Activated CD8-positive, alpha-beta memory T cell treated with anti-CD3 and anti-CD28 coated beads for 4 hours (primary cell): ENCODE measurements at places on chromosomes 7 and 10.
A peak's percentile ranks its signal among the peaks of the same experiment; 100 is the strongest.

- DNase-seq: no peak
Observed at GRCh38 chr7:71547426-71547825, 415.5 kb downstream of the GALNT17 start.

DNA sequence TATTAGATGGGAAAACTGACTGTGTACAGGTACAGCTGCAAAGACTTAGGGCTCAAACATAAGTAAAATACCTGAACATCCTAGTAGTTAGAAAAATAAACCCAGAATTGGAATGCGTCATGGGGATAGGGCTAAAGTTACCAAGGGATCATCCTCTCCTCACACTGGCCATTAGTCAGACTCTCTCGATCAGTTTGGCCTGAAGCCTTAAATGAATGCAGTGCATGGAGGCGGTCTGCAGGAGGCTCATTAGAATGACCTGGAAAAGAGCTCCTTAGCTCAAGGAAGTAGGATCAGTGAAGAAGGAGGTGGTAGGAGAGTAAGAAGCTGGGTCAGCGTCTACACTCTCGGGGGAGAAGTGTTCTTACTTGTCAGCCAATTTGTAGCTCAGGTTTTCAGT is 35.3 kb downstream of the DENND2A start:
- DNase-seq: no peak

DNA sequence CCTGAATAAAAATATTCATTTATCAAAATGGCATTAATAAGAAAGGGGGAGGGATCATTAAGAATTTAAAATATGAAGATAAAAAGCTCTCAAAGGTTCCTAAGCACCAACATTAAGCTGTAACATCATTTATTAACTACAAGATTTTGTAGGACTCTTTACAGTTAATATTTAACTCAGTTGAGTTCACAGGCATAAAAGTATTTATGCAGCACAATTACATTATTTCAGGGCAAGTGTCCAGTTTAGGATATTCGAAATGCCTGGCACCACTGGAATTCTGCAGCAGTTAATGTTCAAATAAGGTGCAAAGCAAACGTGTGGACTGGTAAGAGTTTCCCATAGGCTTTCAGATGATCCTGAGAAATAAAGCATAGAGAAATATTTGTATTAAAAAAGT is 30.5 kb downstream of the NPS start:
- DNase-seq: no peak

GRCh38 chr10:6138456-6138855 is 49.6 kb downstream of the RBM17 start:
- DNase-seq: no peak

GRCh38 chr10:123800289-123800688 is 91.3 kb downstream of the CPXM2 start:
- no peak for DNase-seq

DNA sequence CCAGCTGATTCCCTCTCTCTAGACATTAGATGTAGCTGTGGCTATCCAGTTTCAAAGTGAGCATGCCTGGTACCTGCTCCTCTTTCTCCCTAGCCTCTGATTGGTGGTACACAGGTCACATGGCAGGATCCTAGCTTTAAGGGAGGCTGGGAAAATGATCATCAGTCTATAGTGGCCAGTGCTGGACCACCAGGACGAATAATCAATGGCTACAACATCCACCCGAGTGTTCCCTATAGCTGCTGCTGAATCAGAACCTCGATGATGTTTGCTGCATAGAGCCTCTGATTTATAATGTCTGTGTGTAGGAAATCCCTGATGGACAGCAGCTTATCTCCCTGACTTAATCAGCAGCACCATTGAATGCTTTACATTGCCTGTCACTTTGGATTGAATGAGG is 28.9 kb upstream of the LMTK2 start:
- DNase-seq: no peak

- no peak for DNase-seq
Observed at GRCh38 chr7:108059526-108059925, 56.6 kb upstream of the LAMB1 start.

DNA sequence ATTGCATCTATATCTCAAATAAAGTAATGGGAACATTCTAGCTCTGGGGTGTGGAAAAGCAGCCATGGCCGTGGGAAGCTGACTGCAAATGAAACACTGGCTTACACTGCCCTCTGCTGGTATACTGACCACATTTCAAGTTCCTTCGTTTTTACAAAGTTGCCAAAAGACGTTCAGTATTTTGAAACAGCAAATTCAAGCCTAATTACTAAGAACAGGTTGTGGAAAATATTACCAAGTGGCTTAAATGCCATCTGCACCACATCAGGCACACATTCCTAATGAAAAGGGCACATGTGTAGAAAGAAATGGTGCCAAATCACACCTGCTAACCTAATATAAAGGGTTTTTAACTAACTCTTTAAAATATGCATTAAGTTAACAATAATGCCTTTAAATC is 83.9 kb downstream of the JAZF1 start:
- peak; percentile 28 for DNase-seq

DNA sequence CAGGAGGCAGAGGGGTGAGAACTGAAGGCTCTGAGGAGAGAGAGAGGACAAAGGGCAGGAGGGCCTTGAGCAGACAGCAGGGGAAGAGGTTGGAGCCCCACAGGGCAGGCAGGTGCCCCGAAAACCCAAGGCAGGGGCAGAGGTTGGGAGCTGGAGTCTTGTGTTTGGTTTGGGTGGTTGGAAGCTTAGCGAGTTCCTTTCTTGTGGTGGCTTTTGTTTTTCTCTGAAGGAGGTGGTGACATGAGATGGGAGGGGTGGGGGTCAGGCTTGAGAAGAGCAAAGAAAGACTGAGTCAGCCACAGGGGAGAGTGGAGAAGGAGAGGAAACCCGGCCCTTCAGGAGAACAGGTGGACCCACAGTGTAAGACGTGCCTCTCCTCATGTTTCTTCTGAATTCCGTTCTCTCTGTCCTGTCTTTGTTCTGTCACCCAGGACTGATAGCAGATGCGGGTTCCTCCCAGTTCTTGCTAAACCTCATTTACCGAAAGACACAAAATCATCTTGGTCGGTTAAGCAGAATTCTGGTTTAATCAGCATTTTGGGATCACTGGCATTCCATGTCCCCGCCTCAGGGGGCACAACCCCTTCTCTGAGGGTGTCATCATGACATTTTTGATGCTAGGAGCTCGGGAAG is 95.3 kb downstream of the INSYN2A start:
- no peak for DNase-seq

DNA sequence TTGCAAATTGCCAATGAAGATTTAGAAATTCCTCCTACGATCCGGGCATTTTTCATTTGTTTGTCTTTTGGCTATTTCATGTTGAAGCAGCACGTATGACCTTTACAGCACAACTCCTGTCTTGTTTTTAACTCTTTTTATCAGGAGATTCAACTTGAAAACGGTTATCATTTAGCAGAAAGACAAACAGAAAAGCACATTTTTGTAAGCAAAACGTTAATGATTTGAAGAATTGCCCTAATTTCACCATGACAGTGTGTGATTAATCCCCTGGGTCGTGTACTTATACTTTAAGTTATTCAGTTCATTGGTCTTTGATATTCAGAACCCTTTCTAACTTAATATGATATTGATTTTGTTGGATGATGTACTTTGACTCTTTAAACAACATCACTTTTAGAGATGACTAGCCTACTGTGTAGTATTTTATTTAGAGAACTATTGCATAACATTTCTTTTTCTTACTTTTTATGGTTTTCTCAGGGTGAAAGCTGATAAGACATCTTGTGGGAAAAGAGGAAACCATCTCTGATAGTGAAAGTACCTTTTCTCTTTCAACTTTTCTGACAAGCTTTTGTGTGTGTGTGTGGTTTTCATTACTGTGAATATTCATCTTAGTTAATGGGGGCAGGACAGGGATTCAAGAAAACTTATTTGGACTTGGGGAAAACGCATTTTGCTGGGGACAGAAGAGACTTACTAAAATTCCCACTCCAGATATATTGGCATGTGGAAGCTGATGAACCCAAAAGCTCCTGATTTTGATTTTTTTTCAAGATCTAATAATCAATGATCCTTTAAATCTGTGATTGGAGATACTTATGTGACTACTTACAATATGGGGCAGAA is 8.1 kb downstream of the HHEX start:
- no peak for DNase-seq

DNA sequence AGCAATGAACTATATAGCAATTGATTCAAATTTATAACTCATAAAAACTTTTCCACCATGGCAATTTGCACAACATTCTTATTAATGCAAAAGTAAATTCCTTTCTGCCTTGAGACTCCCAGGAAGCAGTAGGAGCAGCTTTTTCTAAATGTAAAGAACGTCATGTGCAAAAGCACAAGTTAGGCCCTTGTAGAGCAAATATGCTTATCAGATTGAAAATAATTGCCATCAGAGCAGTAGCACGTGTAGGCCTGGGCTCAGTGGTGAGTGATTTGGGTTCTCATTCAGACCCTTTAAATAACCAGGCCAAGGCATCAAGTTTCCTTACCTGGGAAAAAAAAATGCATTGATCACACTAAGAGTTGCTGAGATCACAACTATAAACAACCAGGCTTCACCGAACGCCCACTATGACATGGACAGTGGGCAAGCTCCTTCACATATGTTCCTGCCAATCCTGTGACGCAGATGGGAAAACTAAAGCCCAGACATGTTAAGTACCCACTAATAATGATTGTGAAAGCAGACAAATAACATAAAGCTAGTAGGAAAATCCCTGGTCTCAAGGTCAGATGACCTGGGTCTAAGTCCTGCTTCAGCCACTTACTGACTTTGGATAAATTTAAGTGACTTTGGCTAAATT is 22.1 kb upstream of the SAR1A start:
- DNase-seq: no peak

DNA sequence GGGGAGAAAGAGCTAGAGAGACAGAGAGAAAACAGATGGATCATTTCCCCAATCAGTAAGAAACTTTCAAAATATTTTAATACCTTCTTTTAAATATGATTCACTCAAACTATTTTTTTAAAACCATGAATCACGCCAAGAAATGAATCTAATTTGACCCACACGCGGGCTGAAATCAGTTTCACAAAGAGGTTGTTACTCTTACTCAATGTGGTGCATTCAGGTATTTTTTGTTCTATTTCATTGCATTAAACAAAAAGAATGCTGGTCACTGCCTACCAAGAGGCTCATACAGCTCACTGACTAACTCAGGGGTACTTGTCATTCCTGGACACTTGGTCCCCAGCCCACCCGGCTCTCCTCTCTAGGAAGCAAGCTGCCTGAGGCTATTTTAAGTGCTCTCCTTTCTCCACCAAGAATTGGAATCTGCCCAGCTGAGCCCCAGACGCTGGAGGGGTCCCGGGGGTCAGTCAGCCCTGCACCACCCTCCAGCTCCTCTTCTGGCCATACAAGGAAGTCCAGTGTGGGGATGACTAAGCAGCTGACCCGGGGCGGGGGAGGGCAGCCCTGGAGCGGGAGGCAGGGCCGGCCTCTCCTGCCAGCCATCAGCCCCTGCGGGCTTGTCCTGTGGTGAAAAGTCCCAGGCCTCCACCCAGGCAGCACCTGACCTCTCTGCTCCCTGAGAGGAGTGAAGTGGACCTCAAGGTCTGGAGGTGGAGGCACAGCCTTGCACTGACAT is 21.7 kb upstream of the PFKP start:
- DNase-seq: no peak

DNA sequence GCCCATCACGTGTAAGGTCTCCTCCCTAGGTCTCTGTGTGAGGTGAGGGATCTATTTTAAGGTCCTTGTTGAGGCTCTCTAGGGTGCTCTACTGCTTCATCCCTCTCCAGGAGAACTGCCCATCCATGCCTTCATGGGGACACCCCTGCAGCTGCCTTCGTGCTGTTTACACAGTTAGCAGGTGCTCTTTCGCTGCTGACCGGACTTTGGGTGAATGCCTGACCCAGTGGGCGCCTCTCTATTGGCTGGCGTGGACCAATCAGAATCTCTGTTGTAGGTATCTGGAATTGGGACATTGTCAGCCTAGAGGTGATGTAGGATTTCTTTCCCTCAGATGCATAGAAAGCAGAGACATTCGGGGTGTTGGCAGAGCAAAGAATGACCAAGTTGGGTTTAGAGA is 38.7 kb upstream of the HMX3 start:
- no peak for DNase-seq

DNA sequence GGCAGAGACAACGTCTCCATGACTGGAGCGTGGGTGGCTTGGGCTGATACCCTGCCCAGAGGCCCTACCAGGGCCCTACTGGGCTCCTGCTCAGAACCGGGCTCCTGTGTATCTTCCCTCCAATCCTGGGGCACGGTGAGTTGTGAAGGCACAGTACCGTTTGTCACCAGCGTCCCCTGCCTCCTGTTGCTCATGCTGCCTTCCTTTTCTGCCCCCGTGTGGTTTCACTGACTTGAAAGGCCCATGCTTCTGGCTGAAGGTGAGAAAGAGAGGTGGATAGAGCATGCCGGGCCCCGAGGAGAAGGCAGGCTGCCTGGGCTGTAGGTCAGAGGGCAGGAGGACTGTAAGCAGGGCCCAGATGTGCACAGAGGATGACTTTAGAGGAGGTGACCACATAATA is 9.1 kb upstream of the DMBT1 start:
- no peak for DNase-seq

DNA sequence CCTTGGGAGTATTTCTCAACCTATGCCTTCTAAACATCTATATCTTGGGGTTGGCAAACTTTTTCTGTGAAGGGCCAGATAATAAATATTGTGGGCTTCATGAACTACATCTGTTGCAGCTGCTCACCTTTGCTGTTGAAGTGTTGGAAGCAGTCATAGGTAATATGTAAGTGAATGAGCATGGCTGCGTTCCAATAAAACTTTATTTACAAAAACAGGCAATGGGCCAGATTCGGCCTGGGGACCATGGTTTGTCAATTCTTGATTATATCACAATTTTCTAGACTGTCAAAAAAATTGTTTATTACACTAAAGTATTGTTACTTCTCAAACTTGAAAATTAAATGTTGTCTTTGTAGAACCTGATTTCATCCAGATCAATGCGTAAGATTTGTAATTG is 54.9 kb downstream of the MTPN start:
- no peak for DNase-seq

DNA sequence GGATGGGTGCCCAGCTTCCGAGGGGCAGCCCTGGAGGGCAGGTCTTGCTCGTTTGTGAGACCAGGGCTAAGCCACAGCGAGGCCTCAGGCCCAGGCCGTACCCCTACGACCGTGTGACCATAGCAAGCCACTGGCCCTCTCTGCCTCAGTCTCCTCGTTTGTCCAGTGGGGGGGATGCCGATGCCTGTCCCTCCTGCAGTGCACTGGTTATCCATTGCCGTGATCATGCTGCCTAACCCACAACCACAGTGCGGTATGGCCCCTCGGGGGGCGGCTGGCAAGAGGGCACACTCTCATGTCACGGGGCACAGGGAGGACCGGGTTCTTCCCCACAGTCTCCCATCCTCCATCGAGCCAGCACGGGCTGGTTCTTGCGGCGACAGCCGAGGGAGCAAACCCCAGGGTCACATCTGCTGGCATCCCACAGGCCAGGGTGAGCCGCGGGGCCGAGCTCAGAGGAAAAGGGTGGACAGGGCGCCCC is 80.5 kb downstream of the ELFN1 start:
- no peak for DNase-seq
